Stimulated activated CD8-positive, alpha-beta memory T cell treated with anti-CD3 and anti-CD28 coated beads, Interleukin-4, amount 100 ng/mL, for 1 hour (primary cell): ENCODE measurements at places on chromosomes 12 and 14.

GRCh38 chr14:95033682-95034632, 123.4 kb downstream of the DICER1 start:
- no peak for DNase-seq

DNA sequence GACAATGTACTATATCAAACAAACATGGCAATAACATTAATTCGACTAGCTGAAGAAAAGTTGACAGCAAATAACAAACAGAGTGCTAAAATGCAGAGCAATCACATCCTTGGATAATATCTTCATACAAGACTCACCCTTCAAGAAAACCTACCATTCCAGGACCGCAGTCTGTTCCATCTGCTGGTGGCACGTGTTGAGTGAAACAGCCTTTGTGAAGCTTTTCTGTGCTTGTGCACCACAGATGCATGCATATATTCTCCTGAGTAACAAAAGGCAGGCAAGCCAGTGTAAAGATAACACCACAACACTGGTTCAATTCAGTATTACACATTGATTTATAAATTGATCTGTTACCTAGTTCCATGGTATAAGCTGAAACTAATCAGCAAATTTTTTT, 89.3 kb downstream of the ADAMTS20 start:
- DNase-seq = no peak

- no peak for DNase-seq
Observed at GRCh38 chr12:65926119-65926908, 102.0 kb downstream of the HMGA2 start.

- no peak for DNase-seq
Observed at GRCh38 chr14:29321646-29322045, 555.1 kb downstream of the FOXG1 start.

- no peak for DNase-seq
Observed at GRCh38 chr12:76037130-76038103, 5.8 kb upstream of the PHLDA1 start.

- DNase-seq = no peak
Observed at GRCh38 chr14:60175255-60175902, 10.2 kb upstream of the DHRS7 start.

- peak; percentile 72 for DNase-seq
Observed at GRCh38 chr14:105489542-105490266, 1.3 kb upstream of the TEDC1 start.

DNA sequence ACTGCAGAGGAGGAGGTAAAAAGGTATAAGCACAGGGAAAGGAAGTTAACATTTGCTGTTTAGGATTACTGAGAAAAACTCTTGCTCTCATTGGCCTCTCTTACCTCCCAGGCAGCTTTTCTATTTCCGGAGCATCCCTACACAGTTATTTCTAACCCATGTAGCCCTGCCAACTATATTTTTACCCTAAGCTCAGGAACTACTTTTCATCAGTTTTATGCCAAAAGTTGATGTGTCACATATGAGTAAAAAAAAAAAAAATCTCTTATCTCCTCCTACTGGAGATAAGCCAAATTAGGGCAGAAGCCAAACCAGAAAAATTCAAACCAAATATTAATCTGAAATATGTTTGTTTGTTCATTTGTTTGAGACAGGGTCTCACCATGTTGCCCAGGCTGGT, 34.4 kb upstream of the PSMA6 start:
- DNase-seq = no peak

- DNase-seq = no peak
Observed at GRCh38 chr12:6613776-6614512, 6.8 kb upstream of the CHD4 start.

DNA sequence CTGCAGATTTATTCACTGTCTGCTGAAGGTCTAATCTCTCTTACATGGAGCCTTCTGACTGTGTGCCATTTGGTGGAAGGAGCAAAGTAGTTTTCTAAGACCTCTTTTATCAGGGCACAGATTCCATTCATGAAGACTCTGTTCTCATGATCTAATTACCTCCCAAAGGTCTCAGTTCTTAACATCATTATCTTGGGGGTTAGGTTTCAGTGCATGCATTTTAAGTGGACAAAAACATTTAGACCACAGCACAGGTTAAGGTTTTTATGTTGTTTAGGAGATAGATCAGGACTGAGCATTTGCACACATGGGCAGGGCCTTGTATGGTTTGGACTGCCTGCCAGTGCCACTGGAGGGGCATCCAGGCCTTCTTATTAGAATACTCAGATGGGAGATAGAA, 746.1 kb downstream of the C12orf50 start:
- DNase-seq = no peak

GRCh38 chr12:122102331-122102730, 23.8 kb downstream of the MLXIP start:
- DNase-seq = no peak

DNA sequence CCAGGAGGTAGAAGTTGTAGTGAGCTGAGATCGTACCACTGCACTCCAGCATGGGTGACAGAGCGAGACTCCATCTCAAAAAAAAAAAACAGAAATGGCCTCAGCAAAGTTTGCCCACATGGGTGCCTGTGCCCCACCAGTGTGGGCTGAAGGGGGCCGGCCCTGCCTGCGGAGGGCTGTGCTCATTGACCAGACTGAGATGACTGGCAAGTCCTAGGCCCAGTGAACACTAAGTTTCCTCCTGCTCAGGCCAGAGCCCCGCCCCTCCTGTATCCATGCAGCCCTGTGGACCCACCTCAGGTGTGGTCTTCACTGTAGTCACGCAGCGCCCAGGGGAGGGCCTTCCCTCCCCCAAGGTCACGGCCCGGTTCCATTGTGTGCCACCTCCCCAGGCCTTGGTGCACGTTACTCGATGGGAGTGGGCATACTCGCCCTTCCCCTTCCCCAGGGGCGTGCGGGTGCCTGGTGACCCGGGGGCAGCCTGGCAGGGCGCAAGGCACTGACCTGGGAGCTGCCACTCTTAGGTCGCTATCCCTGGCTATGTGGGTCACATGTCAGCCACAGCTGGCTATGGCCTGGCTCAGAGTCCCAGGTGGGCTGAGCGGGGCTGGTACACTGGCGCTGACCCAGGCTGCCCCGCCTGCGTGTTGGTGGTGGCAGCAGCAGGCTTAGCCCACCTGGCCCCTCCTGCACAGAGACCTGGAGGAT, 16.1 kb downstream of the INF2 start:
- no peak for DNase-seq

- DNase-seq = no peak
Observed at GRCh38 chr14:84770030-84770429, 759.9 kb upstream of the FLRT2 start.

DNA sequence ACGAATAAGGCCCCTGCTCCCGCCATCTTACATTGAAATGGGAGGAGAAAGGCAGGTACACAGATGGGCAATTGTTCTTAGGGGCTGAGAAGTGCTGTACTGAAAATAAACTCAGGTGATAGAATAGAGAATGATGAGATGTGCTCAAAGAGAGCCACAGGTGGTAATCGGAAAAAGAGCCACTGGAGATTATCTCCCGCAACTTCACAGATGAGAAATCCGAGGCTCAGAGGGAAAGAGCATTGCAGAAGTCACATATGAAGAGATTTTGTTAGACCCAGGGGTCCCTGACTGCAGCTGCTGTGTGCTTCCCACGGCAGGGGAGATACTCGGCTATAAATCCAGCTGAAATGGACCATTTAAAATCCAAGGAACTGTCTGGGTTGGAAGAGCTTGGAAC, 73.7 kb downstream of the PRIMA1 start:
- no peak for DNase-seq

DNA sequence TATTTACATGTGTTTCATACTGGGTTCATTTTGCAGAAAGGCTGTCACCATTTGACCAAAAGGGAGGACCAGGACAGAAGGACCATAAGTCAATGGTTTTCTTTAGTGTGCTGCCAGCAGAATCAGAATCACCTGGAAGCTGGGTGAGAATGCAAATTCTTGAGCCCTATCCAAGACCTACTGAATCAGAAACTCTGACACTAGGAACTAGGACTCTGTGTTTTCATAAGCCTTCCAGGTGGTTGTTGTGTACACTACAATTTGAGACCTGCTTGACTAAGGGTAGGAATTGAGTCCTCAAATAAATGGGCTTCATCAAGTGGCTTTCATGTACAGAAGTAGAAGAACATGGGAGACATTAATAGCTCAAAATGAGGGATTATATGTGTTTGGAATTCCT, 32.2 kb downstream of the PDE6H start:
- no peak for DNase-seq

DNA sequence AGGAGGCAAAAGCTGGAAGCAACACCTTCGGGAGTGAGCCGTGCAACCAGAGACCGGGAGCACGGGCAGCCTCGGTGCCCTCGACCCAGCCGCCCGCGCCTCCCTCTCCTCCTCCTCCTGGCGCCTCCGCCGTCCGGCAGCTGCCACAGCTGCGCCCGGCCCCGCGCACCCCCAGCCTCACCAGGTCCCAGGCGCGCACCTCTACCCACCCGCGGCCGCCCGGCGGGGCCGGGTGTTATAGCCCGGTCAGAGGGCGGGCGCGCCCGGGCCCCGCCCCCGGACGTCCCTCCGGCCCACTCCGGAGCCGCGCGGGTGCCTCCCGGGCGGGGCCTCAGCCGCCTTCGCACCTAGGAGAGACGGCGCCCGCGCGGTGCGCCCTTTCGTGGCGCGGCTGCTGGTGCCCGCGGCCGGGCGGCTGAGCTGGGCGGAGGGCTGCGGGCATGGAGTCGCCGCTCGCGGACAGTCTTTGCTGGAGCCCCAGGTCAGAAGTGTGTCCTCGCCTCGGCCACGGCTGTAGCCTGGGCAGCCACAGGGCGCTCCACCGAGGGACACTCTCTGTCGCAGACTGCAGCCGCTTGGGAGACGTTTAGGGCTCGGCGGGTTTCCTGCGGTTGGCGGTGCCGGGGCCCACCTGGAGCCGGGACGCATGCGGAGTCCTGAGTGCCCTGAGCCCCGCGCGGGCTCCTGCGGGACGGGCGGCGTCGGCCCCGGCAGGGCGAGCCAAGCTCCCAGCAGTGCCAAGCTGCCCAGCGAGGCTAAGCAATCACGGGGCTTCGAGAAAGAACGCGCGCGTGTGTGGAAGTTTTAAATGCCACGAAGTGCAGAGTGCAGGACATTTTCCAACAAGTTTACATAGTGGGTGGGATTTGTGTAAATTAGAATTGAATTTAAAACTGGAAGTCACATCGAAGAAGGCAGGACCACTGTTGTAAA, at the start of gene CPM:
Gene CPM, minus strand, starts transcription at position 211 of the 933 bp plus-strand sequence. CDS start 334 bp downstream, outside the sequence.
- DNase-seq = peak; percentile 32

DNA sequence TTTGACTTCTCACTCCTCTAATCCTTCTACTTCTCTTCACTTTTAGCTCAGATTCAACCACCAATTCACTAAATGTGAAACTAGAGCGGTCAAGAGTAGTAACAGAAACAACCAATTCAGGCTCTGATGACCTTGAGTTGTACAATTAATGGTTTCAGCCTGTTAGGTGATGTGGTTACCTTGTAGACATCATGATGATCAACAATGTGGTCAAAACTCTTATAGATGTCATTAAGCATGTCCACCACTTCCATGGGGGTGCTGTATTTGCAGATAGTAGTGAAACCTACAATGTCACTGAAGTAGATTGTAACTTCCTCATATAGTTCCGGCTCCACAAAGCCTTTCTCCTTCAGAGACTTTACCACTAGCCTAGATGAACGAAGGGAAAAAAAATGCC, 54.1 kb upstream of the PLBD1 start:
- DNase-seq = no peak

DNA sequence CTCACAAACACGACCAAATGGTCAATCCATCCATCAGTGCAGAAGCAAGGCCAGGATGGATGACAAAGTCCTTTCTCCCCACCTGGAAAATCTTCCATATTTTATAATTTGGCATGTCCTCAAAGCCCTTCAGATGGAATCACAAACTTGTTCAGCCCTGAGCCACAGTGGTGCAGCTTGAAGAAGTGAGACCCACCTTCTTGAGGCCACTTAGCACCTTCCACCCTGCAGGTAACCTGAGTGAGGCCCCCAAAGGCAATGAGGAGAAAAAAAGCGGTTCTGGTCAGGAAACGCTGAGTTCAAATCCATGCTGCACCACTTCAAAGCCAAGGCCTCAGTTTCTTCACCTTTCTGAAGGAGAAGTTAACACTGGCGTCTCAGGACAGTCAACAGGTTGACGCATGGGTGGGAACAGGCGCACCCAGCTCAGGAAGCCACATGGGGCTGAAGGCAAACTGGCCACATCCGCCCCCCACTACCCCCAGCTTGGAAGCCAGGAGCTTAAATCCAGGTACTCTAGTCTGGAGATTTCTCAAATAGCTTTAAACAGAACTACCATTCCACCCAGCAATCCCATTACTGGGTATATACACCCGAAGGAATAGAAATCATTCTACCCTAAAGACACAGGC, 320.4 kb downstream of the BCL11B start:
- DNase-seq = no peak

DNA sequence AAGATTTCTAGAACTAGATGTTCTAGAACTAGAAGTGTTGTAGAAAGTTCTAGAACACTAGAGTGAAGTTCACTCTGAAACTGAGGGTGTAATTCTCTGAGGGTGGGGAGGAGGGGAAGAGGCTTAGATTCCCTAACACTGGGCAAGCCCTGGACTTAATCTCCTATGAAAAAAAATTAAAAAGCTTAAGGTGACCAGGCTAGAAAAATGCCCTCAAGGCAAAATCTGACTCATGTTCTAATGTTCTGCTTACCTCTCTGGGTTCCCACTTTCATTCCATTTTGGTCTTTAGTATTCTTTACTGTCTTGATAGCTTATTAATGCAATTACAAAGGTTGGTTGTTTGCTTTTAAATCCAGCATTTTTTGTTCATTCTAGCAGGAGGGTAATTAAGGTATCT, 101.5 kb downstream of the KICS2 start:
- DNase-seq = no peak

DNA sequence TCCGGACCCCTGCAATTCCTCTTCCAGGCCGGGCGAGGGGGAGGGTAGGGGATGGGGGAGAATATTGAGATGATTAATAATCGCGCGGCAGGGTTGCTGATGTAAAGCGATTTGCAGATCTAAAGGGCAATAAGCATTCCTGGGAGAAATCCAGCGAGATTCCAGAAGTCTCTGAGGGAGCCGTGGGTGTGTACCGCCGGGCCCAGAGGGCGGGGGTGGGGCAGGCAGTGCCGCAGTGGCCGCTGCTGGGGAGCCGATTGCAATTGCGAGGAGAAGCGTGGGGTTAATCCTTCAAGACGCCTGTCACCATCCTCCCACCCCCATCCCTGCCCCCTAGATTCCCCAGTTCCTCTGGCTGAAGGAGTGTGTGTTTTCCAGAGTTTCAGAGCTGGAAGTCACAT, 16.4 kb downstream of the FOS start:
- DNase-seq = no peak

- DNase-seq = no peak
Observed at GRCh38 chr12:13369474-13370056, 173.0 kb downstream of the EMP1 start.

GRCh38 chr14:100076606-100077005, 11.4 kb downstream of the EVL start:
- no peak for DNase-seq

- DNase-seq = no peak
Observed at GRCh38 chr12:127278351-127278750, 988.6 kb upstream of the TMEM132C start.
